ENCODE measurements at places on chromosomes 1 and 21.

GRCh38 chr21:33265664-33266049 is 510 bp upstream of the IL10RB start:
- DNase-seq = peak; percentile 84

GRCh38 chr1:87928623-87929022 is 599.9 kb downstream of the LMO4 start:
- DNase-seq = no peak

GRCh38 chr1:188427642-188428041 is 1598.9 kb downstream of the PLA2G4A start:
- no peak for DNase-seq

GRCh38 chr1:10555635-10556429 is 81.1 kb downstream of the PEX14 start:
- DNase-seq = no peak

DNA sequence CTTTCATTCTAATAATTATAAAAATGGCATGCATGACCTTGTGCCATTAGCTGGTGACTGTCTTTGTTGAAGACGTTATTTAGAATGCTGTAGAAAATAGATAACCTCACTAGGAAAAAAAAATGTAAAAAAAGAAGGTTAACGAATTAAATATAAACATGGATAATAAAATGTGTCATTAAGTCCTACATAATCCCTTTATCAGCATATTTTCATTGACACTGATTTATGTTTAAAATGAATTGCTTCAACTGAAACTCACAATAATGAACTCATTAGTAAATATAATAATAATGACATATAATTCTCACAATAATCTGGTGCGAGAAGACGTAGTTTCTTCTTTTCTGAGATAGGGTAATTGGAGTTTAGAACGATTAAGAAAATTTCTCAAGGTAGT is 4.7 kb downstream of the TMPRSS15 start:
- DNase-seq = no peak

DNA sequence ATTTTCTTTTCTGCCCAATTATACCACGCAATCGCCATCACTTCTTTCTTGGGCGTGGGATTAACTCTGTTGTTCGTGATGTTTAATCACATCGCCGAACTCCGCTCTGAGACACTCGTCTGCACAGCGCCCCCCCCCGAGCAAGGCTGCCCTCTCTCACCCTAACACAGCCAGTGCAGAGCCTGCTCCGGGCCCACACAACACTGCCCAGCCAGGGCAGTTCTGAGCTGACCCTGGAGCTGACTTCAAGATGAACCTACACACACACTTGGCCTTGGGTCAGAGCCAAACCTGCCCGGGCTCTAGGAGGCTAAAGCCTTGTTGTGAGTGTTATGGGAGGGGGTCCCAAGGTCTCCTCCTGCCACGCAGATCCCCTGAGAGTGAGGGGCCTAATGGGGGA is 64.6 kb upstream of the LRP8 start:
- no peak for DNase-seq

DNA sequence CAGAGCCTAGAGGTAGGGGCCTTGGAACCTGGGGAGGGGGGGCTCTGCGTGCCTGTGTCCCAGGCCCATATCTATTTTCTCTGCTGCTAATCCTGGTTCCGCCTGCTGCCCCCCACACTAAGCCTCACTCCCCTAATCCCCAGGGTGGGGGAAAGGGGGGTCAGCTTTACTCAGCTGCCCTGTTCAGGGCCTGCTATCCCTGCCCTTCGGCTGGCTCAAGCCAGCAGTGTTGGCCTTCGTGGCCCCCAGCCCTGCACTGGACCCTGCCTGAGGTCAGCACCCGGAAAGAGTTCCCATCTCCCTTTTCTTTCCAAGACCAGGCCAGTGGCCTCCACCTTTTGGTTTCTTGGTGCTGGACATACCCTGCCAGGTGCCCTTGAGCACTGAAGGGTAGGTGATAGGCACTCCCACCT is 8.4 kb downstream of the ZBTB7B start:
- DNase-seq = no peak

DNA sequence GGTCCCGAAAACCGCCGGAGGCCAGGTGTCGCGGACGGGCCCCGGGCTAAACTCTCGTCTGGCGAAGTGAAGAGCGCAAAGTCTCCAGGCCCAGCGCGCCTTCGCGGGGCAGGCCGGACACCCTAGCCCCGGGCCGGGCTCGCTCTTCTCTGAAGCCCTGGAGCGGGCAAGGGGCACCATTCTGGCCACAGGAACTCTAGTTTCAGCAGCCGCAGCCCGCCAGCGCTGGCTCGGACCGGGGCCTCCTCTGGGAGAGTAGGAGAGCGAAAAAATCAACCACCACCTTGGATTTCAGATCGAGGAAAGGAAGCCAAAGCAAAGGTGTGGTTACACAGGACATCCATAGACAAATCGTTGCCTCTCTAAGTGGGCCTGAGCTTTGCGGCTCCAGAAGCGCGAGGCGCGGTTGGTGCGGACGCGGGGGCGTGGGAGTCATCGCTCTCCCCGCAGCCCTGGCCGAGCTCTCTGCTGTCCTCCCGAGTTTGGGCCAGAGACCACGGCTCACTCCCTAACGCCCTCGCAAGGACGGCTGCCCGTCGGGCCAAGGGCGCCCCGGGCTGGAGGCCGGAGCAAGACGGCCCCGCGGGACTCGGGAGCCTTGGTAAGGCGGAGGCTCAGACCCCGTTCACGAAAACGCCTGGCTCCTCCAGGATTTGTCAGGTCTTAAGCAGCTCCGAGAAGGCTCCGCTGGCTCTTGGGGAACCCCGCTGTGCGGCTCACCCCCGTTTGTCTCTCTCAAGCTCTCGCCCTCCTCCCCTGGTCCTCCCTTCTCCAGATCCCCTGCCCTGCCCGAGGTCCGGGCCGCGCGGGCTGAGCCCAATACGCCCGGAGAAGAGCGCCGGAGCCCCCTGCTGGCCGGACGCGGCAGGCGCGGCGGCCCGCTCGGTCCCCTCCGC is 132.9 kb upstream of the DPYD start:
- DNase-seq = peak; percentile 10

DNA sequence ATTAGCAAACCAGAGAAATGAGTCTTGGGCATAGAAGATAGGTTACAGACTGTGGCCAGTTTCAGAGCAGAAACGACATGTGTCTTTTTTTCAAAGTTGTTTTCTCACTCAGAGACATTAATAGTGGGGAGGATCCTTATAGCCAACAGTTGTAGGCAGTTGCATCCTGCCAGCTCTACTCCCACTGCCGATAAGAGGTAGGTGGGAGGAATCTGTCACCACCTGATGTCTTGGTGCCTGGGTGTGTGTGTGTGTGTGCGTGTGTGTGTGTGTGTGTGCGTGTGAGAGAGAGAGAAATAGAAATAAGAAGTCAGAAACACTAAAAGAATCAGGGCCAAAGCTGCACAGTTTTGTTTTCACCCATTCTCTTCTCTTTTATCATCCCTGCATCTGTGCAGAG is 219.5 kb downstream of the ZP4 start:
- DNase-seq = no peak

DNA sequence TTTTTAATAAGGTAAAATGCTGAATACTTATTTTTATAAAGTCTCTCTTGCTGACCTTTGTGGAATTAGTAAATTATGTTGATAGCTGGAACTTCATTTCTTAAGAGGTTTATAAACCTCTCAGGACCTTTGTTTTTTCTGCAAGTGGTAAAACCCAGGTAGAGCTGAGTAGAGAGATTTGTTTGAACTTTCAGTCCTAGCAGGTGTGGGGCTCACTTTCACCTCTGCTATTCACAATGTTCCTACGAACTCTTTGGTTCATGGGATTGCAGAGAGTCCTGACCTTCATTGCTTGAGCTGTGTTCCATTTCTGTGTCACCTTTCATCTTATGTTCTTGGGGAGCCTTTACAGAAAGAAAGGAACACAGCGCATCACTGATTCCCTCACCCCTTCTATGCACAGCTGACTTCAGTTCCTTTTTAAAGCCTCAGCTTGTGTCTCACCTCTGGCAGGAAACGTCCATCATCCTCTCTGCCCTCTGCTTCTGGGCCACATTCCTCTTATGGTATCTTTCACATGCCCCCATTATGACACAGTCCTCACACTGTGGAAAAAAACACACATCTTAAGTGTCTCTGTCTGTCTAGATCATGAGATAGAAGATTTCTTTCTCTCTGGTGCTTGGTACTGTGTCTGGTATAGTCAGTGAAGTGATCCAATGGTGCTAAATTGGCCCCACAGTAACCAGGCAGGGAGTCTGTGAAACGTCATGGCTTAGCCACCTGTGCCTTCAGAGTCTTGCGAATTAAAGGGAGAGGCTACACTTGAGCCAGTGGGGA is 262.5 kb upstream of the B3GALT2 start:
- DNase-seq = no peak

GRCh38 chr21:45836694-45837670 is 144.6 kb upstream of the COL6A1 start:
- no peak for DNase-seq

GRCh38 chr1:214391873-214392645 is 111.1 kb downstream of the SMYD2 start:
- DNase-seq = no peak

GRCh38 chr1:230347896-230348295 is 78.2 kb downstream of the PGBD5 start:
- no peak for DNase-seq

- no peak for DNase-seq
Measured at GRCh38 chr1:109931189-109931731, 20.6 kb downstream of the CSF1 start.

- DNase-seq = no peak
Measured at GRCh38 chr1:163701783-163702374, 380.1 kb downstream of the NUF2 start.

- DNase-seq = no peak
Measured at GRCh38 chr1:177170756-177171535, at the start of gene BRINP2. Gene BRINP2 (plus strand): TSS chr1:177170958. CDS start chr1:177229877, 58,919 bp downstream.

- no peak for DNase-seq
Measured at GRCh38 chr21:40187946-40188654, 320.9 kb downstream of the PCP4 start.

DNA sequence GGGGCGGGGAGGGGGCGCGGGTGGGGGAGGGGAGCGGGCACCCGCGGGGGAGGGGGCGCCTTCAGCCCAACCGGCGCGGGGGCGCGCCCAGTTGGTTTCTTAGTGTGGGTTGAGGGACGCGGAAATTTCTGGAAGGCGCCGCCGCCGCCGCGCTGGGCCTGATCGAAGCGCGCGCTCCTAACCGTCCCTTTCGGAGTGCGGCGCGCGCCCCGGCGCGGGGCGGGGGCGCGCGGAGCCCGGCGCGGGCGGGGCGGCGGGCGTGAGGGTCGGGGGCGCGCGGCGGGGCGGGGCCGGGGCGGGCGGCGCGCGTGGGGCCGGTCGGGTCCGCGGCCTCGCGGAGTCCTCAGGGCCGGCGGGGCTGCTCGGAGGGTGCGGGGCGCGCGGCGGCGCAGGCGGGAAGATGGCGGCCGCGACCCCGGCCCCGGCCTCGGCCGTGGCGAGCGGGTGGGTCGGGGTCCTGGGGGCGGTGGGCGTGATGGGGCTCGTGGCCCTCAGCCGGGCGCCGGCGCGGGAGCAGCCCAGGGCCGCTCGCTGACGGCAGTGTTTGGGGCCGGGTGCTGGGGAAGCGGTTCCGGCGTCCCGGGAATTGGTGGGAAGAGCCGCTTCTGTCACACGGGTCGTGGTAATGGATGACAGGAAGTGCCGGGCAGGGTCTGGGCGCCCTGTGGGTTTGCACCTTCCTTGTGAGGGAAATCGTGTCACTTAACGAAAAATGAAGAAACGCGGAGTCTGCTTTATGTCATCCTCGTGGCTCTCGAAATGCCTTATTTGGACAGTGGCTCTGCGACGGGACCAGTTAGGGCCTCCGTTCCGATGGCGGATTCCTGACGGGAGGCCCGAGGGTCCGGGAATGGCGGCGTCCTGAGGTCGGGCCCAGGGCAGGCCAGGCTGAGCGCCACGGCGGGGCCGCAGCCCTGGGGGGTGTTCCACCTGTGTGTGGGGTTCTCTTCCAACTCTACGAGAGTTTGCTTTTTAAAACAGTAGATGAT is 764 bp downstream of the PKNOX1 start:
- peak; percentile 48 for DNase-seq

- DNase-seq = no peak
Measured at GRCh38 chr1:14320518-14320917, 278.0 kb upstream of the KAZN start.

GRCh38 chr21:33414926-33415325 is 11.7 kb downstream of the IFNGR2 start:
- DNase-seq = no peak

DNA sequence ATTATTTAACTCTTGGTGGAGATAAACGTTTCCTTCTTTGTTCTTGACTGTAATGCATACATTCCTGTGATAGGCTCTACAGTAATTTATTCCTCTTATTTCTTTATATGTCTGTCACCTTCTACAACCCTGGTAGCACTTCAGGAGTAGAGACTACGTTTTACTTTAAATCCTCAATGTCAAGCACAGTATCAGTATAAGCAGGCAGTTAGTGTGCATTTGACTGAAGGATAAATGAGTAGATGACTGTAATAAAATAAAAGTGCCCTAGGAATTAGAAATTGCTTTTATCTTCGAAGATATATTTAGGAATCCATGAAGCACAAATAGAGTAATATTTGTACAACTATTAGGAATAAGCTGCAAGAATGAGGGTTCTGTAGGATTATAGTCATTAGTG is 599.6 kb upstream of the PRMT6 start:
- no peak for DNase-seq

DNA sequence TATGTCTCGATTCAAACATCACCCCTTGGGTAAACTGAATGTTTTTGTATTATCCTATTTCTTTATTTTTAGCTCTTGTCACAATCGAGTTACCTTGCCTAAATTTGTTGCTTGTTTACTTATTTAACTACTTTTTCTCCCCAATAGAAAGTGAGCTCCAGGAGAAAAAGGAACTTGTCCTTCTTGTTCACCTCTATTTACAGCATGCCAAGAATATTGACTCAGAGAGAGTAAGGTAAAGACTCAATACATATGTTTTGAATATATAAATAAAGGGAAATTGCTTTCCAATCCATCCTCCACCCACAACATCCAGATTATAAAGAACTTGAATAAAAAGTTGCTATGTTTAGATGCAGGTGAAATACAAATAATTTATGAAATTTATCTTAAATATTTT is 107.3 kb upstream of the PDC start:
- no peak for DNase-seq

GRCh38 chr1:117985973-117986372 is 56.4 kb downstream of the WDR3 start:
- no peak for DNase-seq

GRCh38 chr1:225437710-225438437 is 10.0 kb upstream of the LBR start:
- DNase-seq = no peak

DNA sequence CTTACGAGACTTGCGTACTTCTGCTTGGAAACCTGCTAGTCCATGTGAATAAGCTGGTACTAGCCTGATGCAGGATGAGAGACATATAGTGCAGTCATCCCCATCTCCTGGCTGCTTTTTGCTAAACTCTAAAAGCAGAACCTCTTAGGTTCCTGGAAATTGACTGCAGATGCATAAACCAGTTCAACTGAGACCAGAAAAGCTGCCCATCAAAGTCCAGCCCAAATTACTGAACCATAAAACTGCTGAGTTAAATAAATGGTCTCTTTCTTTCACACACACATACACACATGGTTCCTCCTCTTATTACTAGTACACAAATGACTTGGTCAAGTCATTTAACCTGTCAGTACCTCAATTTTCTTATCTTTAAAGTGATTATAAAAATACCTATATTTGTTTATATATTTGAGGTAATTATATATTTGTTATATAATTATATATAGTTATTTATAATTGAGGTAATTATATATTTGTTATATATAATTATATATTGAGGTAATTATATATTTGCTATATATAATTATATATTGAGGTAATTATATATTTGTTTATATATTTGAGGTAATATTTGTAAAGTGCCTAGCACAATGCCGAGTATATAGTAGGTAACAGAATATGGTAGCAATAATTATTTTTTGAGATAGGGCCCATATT is 25.2 kb upstream of the RABGAP1L start:
- no peak for DNase-seq
